ENCODE measurements at places on chromosomes 7 and 10.

DNA sequence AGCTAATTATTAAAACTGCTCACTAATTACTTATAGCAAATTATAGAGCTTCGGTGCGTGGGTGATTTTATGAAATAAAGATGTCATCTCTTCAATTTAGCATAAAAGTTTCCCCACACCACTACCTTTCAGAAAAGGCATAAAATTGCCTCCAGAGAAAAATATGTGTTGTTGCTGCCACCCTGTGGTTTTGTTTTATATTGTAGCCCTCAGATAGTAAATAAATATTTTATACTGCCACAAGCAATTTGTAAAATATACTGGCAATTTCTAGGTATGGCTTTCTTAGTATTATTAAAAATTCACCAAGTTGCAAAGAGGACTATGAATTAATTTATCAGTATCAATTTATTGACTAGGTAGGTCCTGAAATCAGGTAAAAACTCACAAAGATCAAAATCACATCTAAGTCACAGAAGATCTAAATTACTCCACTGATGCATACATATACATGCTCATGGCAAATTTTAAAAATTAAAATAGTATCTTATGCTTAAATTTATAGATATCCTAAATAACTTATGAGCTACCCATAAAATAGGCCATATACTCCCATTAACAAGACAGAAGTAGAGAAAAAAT lies 26.5 kb downstream of the ASNS start:
- DNase-seq: no peak

GRCh38 chr10:126909147-126909546 lies 3.9 kb downstream of the DOCK1 start:
- DNase-seq: no peak

DNA sequence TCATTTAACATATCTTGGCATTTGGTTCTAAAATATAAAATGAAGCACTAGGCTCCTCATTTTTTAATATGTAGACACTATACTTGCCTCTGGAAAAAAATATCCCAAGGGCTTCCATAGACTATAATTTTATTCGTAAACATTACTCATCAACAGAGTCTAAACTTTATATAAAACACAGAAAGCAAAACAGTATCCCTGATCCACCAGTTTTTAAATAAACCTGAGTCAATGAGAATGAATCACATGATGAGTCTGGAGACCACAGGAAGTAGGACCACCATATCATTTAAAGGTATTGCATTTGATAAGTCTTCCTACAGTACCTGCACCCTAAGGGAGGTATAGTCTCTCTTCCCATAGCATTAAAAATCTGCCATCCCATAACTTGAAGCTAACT lies 228.0 kb downstream of the DGKI start:
- DNase-seq: no peak

- no peak for DNase-seq
These were observed 8.2 kb downstream of the EMX2 start for GRCh38 chr10:117550599-117551329.

DNA sequence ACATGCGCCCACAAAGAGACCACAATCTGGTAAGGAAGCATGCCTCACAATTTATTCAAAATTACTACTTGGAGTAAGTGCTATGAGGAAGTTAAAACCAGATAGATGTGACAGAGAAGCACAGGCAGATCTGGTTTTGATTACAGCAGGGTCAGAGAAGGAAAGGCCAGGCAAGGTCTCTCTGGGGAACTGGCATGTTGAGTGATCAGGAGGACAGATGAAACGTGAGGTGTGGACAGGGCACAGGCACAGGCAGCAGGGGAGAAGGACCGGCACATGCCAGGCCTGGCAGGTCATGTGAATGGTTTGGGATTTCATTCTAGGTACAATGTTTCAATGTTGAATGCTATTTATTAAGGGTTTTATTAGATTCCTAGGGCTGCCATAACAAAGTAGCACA lies 51.6 kb downstream of the GPAM start:
- DNase-seq: no peak

GRCh38 chr7:128022631-128023532 lies 8.4 kb downstream of the LRRC4 start:
- DNase-seq: no peak

- no peak for DNase-seq
These were observed 126.1 kb upstream of the EFCAB10 start for GRCh38 chr7:105707381-105707780.

DNA sequence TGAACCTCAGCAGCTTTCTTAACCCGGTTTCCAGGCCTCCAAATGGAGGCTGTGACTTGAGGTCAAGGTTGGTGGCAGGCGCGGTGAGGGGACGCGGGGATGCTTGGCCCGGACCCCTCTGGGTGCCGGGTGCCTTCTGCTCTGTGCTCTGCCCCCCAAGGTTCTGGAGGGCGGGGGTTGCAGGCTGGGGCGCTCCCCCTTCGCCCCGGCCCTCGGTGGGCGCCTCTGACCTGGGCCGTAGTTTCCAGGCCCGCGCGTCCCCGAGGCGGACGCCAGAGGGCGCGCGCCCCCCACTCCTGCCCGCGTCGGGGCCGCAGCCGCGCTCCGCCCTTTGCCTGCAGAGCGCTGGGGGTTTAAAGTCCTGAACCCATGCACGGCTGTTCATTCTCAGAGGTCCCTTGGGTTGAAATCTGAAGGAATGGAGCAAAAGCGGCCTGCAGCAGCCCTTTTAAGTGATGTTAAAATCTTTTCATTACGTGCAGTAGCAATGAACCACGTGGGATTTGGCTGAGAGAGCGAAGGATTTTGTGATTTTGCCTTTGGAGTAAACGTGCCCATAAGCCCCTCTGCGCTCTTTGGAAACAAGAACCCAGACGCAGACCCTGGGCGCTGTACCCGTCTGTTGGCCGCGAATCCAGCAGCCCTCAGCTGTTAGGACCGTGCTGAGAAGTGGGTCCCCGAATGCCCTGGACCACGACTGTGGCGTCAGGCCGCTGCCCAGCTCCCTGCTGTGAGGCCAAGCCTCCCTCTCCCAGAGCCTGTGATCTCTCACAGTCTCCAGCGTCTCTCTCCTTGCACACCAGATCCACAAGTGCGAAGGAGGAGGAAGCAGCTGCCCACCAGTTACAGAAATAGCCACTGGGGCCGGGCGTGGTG lies 135.0 kb downstream of the ACTR3B start:
- DNase-seq: no peak

DNA sequence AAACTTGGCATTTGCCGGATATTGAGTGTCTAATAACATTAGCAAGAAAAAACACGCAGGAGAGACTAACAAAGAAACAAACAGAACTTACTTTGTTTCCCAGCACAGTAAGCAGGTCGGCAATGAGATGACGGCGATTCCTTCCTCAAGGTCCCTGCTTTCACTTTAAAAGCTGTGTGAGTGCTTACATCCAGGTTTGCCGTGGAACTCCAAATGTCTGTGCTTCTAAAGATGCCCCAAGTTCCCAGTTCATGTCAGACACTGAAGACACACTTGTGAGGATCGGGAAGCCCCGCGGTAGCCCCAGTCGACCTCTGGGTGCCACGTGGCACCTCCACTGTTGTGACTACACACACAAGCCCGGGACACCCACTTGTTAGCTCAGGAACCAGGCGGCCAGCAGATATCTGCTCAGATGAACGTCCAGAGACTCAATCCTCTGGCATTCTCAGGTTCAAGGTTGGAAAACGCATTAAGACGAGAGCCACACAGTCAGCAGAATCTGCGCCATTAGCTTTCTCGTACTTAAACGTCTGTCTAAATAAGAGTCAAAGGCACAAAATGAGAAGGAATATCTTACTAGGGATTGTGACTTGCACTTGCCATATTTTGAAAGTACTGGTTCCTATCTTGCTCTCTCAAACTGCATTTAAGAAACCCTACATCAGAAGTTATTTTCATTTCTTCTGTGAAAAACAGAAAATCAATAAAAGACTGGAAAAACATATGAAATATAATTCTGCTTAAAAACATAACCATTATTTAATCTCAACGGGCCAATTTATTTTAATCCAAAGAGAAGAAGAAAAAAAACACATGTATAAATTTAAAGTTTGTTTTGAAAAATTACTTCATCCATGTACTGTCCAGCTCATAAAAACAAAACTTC lies 207.6 kb upstream of the KLF14 start:
- DNase-seq: no peak

DNA sequence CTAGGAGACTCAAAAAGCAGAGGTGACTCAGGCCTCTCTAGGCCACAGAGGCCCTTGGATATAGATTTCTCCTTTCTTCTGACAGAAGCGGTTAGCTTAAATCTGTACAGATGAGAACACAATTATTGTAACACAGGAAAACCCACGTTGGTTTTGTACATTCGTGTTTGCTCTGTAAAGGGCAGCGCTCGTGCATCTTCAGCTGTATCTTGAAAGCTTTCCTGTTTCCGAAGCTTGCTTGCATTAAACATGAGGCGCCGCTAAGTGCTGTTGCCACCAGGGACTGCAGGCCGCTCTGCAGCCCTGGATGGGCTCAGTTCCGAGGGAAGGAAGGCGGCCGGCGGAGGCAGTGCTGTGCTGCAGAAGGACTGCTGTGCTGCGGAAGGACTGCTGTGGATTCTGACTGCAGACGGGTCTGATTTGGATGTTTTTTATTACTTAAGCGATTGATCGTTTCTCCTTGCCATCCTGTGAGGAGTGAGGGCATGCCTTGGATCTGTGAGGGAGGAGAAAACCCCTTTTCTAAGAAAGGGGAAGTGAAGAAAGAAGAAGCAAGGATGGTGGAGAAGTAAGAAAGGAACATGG lies 53.3 kb downstream of the FHIP2A start:
- DNase-seq: no peak

DNA sequence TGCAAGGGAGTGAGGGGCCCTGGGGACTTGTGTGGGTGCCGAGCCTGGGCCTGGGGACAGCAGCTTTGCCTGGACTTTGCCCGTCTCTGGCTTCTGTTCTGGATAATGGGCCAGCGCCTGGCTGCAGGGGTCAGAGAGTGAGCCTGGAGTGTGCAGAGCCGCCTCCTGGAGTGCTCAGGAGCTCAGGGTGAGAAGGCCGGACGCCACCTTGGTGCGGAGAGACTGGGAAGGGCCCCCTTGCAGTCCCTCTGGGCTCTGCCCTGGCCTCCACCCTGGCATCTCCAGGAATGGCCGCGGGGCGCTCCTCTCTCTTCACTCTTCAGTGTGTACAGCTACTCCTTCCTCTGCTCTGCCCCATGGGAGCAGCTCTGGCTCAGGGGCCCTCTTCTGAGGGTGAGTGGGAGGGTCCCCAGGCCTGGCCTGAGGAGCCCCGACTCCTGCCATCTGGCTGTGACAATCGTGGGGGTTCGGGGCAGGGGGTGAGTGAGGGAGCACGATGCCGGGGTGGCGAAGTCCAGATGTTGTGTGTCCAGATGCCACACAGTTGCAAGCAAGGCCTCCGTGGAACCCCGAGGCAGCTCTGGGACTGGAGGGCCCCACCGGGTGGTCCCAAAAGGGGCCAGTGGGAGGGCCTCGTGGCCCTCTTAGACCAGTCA lies 187.1 kb downstream of the DNAJB6 start:
- DNase-seq: no peak

GRCh38 chr10:44400541-44400940 lies 15.6 kb upstream of the CXCL12 start:
- no peak for DNase-seq

GRCh38 chr7:41858201-41858600 lies 155.3 kb upstream of the INHBA start:
- DNase-seq: no peak
